ENCODE measurements at places on chromosomes 6 and 20. TPM values are rescaled to one million over a fixed set of nuclear protein-coding genes. Genes with fewer than 3 reads are reported as not detected.

DNA sequence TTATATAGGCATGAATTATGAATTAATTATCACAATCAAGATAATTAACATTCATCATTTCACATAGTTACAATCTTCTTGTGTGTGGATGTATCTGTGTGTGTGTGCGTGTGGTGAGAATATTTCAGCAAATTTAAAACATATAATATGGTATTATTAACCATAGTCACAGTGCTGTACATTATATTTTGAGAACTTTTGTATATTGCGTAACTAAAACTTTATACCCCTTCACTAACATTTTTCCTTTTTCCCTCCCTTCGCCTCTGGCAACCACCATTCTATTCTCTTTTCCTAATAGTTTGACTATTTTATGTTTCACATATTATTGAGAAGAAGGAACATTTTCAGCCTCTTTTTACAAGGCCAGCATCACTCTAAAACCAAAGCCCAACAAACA, 176.8 kb downstream of the HTR1B start:
- peaks cover 9% of the 10 kb centered on the region for H3K4me1 ChIP-seq
- no peak for DNase-seq
- H3K27me3 ChIP-seq, result no peaks in the 10 kb centered on the region
- H3K36me3 ChIP-seq, result peaks cover 5% of the 10 kb centered on the region
- H3K4me3 ChIP-seq, result no peak overlapping the region

- H3K4me1 ChIP-seq, result no peaks in the 10 kb centered on the region
- peaks cover 74% of the 10 kb centered on the region for H3K27me3 ChIP-seq
- DNase-seq, result no peak
- no peak overlapping the region for H3K4me3 ChIP-seq
- no peak overlapping the region for H3K27ac ChIP-seq
These were observed 155.1 kb downstream of the CDC5L start for GRCh38 chr6:44542401-44543116.

- H3K36me3 ChIP-seq, result peaks cover 15% of the 10 kb centered on the region
- H3K4me3 ChIP-seq, result no peak overlapping the region
- H3K27ac ChIP-seq, result no peak overlapping the region
- H3K27me3 ChIP-seq, result no peaks in the 10 kb centered on the region
- no peak for DNase-seq
- H3K4me1 ChIP-seq, result no peaks in the 10 kb centered on the region
These were observed 49.6 kb downstream of the CDK5RAP1 start for GRCh38 chr20:33351696-33352095.

The GPLD1 gene
- total RNA-seq, result 3.5 TPM

The FUT9 gene
- 2.0 TPM for total RNA-seq

Measured in Calu3 (cell line).